NCI-H1105 treated with DMSO at 0.1 percent for 48 hours (cell line): ENCODE measurements at places on chromosomes 2 and 18.
A peak's percentile ranks its signal among the peaks of the same experiment; 100 is the strongest.

DNA sequence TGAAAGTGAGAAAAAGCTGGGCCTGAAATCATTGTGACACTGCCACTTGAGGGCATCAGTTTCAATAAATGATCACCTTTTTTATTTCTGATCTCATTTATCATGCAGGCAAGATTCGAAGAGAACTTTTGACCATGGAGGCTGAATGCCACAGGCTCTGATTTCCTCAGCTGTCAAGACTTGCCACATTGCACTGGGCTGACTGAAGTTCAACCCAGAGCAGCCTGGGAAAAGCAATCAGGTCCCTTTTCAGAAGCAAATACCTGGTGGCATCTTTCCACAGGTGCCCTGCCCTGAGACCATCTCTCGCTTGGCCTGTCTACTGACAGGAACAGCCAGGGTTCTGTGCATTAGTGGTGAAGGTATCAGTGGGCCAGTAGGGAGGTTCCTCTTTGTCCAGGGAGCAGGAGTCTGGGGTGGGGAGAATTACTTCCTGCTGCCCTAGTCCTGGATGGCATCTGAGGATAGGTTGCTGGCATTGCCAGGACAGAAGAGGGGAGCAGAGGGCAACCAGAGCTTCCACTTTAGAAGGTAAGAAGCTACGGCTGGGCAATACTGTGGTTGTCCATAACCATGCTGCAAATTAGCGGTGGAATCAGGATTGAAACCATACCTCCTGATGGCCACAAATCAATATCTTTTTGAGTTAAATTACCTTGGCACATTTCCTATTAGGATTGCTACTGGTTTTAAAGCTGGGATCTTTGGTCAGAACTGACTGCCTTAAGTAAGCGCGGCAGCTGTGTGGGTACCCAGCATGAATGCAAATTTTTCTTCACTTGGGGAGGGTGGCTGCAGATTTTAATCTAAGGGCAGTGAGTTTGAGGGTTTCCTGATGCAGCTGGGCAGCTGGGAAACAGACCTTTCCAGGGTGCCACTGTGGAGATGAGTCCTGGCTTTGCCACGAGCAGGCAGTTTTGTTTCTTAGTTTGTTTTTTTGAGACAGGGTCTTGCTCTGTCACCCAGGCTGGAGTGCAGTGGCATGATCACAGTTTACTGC, 394.5 kb downstream of the ALK start:
- no peak for DNase-seq

GRCh38 chr2:238995634-238996033, 147.7 kb downstream of the TWIST2 start:
- DNase-seq: no peak

DNA sequence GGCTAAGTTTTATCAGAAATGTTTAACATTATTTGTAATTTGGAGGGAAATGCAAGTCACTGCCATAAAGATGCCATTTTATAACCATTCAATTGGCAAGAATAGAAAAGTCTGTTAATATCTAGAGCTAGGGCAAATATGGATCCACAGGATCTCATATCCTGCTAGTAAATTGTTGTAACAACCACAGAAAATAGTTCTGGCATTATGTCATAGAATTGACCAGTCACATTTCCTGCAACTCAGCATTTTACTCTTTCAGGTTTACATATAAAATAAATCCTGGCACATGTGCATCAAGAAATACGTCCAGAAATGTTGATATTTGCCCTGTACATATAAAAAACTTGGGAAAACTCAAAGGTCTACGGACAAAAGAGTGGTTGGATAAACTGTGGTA, 32.9 kb downstream of the OSBPL6 start:
- DNase-seq: no peak

GRCh38 chr2:235709124-235709813, 215.4 kb downstream of the AGAP1 start:
- no peak for DNase-seq

- no peak for DNase-seq
Measured at GRCh38 chr2:16245481-16246054, 305.2 kb downstream of the MYCN start.

DNA sequence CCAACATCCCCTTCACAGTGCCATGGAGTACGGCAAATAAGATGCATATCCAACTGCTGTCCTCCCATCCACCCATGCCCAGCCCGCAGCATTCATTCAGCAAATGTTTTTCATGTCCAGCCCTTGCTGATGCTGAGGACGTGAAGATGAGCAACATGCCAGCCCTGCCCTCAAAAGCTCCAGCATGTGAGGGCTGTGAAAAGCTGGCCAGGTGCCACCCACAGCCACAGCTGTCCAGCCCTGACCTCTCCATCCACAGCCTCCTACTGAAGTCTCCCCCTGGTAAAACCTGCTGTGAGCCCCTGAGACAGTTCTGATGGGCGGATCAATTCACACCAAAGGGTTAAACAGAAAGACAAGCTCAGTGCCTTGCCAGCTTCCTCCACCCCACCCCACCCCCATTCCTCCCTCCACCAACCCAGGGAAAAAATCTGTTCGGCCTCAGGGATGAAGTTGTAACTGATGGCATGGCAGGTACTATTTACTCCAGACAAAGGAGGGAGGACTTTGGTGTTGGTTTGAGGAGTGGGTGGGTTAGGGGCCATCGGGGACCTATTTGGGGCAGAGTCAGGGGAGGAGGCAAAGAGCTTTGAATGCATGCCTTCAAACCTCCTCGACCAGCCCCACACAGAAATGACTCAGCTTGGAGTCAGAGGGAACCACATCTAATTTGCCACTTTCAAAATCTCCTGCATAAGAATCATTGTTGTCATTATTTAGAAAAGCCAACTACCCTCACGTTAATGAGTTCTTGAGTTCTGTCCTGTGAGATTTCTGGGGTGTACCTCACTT, 4.3 kb downstream of the ZBTB7C start:
- DNase-seq: no peak

DNA sequence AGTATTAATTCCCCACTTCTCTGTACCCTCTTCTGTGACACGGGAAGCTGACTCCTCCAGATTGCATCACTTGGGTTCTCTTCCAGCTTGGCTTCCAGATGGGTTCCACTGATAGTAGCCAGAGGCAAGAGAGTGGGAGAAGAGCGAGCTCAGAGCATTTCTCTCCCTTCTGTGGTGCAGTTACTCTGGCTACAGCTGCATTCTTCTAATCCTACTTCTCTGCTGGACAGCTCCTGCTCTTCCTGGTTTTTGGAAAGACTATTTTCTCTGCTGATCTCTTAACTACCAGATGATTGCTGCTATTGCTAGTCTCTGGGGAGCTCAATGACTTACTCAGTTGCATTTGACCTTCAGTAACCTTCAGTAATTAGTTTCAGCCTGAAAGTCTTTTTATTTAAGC, 187.5 kb upstream of the MAP2 start:
- peak; percentile 6 for DNase-seq

DNA sequence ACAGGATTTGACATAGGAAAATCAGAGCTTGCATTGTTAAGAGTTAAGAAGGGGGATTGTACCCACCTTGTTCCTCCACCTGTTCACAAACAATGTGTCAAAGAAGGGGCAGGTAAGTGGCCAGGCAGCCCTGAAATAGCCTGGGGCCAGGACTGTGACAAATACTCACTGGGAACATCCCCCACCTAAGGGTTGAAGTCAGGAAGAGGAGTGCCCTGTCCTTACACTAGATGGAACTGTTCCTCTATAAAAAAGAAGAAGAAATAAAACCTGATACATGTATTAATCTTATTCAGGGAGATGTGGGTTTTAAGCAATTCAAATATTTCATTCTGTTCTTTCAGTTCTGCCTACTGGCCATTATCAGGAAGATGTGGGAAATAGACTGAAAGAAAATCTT, 41.9 kb downstream of the TACR1 start:
- peak; percentile 15 for DNase-seq

- DNase-seq: peak; percentile 28
Measured at GRCh38 chr2:189613650-189614420, 33.2 kb upstream of the SLC40A1 start.

DNA sequence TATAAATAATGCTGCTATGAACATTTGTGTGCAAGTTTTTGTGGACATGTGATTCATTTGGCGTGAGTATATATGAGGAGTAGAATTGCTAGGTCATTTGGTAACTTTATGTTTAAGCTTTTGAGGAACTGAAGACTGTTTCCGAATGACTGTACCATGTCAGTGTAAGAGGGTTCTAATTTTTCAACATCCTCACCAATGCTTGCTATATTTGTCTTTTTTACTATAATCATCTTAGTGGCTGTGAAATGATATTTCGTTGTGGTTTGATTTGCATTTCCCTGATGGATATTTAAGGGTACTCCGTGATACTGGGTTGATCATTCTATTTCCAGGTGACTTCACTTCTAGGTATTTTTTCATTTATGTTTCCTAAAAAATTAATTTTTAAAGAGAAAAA, 241.1 kb downstream of the BCL2 start:
- no peak for DNase-seq

- DNase-seq: peak; percentile 39
Measured at GRCh38 chr2:136135921-136136906, 18.3 kb upstream of the CXCR4 start.

GRCh38 chr2:233967164-233967563, 50.0 kb downstream of the TRPM8 start:
- DNase-seq: no peak
